Inflammatory macrophage treated with lipopolysaccharide for 4 hours (primary cell): ENCODE measurements at places on chromosomes 3 and 15.

GRCh38 chr15:37019479-37020433, 80.6 kb downstream of the MEIS2 start:
- DNase-seq = no peak

GRCh38 chr3:159866201-159866746, 122.4 kb upstream of the IL12A start:
- DNase-seq = no peak

DNA sequence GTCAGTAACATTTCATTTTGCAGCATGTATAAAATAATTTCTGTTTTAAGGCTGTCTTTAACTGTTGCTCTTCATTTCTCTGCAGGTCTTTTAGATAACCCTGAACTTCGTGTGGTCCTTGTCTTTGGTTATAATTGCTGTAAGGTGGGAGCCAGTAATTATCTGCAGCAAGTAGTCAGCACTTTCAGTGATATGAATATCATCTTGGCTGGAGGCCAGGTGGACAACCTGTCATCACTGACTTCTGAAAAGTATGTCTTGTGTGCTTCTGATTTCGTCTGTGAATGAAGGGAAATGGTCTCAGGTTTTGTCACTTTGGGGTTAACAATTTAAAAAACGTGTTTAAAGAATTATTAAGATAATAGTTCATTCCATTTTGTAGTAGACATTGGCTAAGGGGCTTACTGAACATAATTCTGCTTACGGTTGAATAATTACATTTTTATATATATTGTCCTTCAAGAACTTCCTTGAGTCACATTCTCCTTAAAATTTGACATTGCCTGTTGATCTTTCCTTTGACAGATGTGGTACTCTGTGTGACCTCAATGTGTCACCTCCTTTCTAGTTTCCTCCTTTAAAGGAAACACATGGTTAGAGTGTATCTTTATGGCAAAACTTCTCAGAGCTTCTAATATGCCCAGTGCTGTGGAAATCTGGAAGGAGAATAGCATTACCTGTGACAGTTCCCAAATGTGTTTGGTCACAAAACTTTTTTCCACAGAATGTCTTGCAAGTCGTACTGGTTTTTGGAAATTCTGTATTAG, 26.3 kb downstream of the FBXO22 start:
- DNase-seq = no peak

- DNase-seq = peak; percentile 15
Measured at GRCh38 chr3:123653221-123653682, 68.4 kb upstream of the HACD2 start.

- no peak for DNase-seq
Measured at GRCh38 chr3:103614719-103615118, 1179.9 kb downstream of the ZPLD1 start.

DNA sequence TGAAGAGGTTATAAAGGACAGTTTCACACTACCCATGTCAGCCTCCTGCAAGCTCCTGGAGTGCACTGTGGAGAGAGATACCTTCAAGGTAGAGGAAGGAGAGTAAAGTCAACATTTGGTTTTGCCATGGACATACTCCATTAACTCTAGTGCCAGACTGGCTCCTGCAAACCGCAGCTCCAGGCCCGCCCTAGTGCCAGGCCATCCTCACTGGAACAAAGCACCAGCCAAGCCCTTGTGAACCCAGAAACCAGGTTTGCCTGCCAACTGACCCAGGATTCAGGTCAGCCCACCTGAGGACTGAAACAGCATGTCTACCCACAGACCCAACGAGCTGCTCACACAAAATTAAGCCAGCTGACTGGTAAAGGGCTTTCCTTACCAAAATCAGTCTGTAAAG, 41.0 kb upstream of the TP63 start:
- DNase-seq = no peak

DNA sequence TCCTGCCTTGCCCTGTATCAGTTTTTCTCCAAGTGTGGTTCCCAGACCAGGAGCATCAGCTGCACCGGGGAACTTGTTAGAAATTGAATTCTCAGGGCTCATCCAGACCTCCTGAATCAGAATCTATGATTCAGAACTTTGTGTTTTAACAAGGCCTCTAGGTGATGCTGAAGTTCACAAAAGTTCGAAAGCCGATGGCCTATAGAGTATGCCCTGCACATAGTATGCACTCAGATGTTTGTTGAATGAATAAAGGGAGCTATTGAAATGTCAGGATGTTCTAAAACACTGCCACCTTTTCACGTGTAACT, 664 bp upstream of the LARP6 start:
- no peak for DNase-seq

GRCh38 chr15:89489376-89489775, 7.0 kb downstream of the RHCG start:
- DNase-seq = no peak

DNA sequence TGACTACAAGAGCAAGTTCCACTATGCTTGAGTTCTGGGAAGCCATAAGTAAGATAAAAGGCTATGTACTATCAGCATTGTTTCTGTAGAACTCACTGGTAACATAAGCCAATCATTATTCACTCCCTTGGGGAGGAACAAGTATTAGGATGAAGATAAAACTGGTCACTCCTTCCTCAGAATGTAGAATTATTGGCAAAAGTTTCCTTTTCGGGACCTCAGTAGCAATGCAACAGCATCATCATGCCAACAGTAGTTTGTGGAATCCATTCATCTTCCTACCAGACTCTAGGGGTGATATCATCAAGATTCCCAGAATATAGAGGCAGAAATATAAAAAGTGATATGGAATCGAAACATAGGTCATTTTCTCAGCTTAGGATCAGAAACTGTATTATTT, 209.5 kb downstream of the PLOD2 start:
- DNase-seq = no peak

- DNase-seq = no peak
Measured at GRCh38 chr15:47673232-47673761, 44.0 kb upstream of the SEMA6D start.

- no peak for DNase-seq
Measured at GRCh38 chr3:10160346-10160745, 4.4 kb upstream of the IRAK2 start.
